ENCODE measurements at places on chromosomes 7 and 10. TPM values are rescaled to one million over a fixed set of nuclear protein-coding genes. Genes with fewer than 3 reads are reported as not detected.

The ACHE gene
- not detected for total RNA-seq

The AZGP1 gene
- not detected for total RNA-seq

The CDHR3 gene
- 4.0 TPM for total RNA-seq

The NPC1L1 gene
- total RNA-seq = not detected

The CCDC3 gene
- total RNA-seq = not detected

The OR9A2 gene
- total RNA-seq = not detected

The ZPBP gene
- not detected for total RNA-seq

The STK31 gene
- total RNA-seq = not detected

The TLL2 gene
- total RNA-seq = not detected

The BEND7 gene
- total RNA-seq = 0.29 TPM

The TSPAN33 gene
- total RNA-seq = 2.6 TPM

The GCK gene
- total RNA-seq = 2.7 TPM

The LZTS2 gene
- 109 TPM for total RNA-seq

The MMP21 gene
- total RNA-seq = not detected
